Activated naive CD8-positive, alpha-beta T cell treated with anti-CD3 and anti-CD28 coated beads, Interleukin-2, amount 10 ng/mL, durations not matched to agents 7 days and 5 days (primary cell): ENCODE measurements at places on chromosomes 6 and 20. TPM values are rescaled to one million over a fixed set of nuclear protein-coding genes. Genes with fewer than 3 reads are reported as not detected.

- no peak overlapping the region for H3K27ac ChIP-seq
- H3K4me3 ChIP-seq = no peak overlapping the region
- H3K4me1 ChIP-seq = no peaks in the 10 kb centered on the region
These were observed 12.1 kb downstream of the COL21A1 start for GRCh38 chr6:56235245-56235644.

DNA sequence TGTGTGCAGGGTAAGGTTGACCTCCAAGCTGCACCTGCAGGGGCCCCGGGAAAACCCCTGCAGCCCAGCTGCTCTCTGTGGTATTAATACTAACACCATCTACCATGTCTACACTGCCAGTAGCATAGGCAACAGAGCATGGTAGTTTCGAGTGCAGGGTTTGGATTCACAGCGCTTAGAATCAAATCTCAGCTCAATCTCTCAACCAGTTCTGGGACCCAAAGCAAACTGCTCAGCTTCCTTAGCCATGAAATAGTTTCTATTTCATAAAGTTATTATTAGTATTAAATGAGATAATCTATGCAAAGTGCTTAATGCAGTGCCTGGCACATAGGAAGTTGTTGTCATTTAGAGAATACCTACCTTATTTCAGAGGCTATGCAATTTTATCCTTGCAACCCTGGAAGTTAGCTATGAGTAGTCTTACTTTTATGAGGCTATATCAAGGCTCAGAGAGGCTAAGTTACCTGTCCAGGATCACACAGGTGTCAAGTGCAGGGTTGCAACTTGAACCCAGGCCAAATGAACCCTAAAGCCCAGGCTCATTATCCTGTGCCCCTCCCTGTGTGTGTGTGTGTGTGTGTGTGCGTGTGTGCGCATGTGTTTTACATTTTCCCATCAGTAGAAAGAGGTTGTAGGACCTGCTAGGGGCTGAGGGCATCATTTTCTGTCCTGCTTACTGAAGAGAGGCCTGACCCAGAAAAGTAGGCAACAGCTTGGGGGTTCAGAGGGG lies 27.6 kb upstream of the MRPS18A start:
- H3K36me3 ChIP-seq = no peaks in the 10 kb centered on the region
- H3K4me1 ChIP-seq = peaks cover 8% of the 10 kb centered on the region
- H3K27ac ChIP-seq = no peak overlapping the region
- H3K27me3 ChIP-seq = peaks cover 19% of the 10 kb centered on the region

- peak overlapping the region; percentile 56 for H3K4me3 ChIP-seq
- peaks cover 84% of the 10 kb centered on the region for H3K27me3 ChIP-seq
- peaks cover 17% of the 10 kb centered on the region for H3K4me1 ChIP-seq
- peak overlapping the region; percentile 39 for H3K27ac ChIP-seq
These were observed 208.4 kb downstream of the MYLK4 start for GRCh38 chr6:2542101-2542857.

DNA sequence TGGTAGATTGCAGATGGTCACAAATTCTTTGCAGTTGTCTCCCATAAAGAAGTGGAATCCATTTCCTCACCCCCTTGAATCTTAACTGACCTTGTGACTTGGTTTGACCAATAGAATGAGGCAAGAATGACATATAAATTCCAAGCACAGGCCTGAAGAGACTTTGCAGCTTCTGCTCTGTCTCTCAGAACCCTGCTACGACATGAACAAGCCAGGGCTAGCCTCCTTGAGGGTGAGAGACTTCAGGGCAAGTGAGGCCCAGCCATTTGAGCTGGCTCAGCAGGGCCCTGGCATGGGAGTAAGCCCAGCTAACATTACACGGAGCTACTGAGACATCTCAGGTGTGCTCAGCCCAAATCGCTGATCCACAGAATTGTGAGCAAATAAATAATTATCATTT lies 216.3 kb upstream of the MAN1A1 start:
- H3K27ac ChIP-seq = no peak overlapping the region
- H3K27me3 ChIP-seq = no peaks in the 10 kb centered on the region
- no peaks in the 10 kb centered on the region for H3K4me1 ChIP-seq
- no peak for DNase-seq
- no peak overlapping the region for H3K4me3 ChIP-seq
- H3K36me3 ChIP-seq = no peaks in the 10 kb centered on the region

GRCh38 chr6:89948876-89949275 lies 54.6 kb downstream of the GJA10 start:
- peaks cover 45% of the 10 kb centered on the region for H3K36me3 ChIP-seq
- no peak for DNase-seq
- no peak overlapping the region for H3K27ac ChIP-seq
- H3K4me1 ChIP-seq = peaks cover 54% of the 10 kb centered on the region
- H3K4me3 ChIP-seq = no peak overlapping the region
- no peaks in the 10 kb centered on the region for H3K27me3 ChIP-seq

- H3K36me3 ChIP-seq = peaks cover 17% of the 10 kb centered on the region
- H3K4me3 ChIP-seq = no peak overlapping the region
- H3K27me3 ChIP-seq = no peaks in the 10 kb centered on the region
- H3K4me1 ChIP-seq = peaks cover 2% of the 10 kb centered on the region
- DNase-seq = no peak
These were observed 90.1 kb upstream of the MAP7 start for GRCh38 chr6:136640132-136640915.

GRCh38 chr20:62802026-62802712 lies 2.5 kb upstream of the OGFR start:
- peaks cover 14% of the 10 kb centered on the region for H3K36me3 ChIP-seq
- no peak for DNase-seq
- H3K4me3 ChIP-seq = no peak overlapping the region

DNA sequence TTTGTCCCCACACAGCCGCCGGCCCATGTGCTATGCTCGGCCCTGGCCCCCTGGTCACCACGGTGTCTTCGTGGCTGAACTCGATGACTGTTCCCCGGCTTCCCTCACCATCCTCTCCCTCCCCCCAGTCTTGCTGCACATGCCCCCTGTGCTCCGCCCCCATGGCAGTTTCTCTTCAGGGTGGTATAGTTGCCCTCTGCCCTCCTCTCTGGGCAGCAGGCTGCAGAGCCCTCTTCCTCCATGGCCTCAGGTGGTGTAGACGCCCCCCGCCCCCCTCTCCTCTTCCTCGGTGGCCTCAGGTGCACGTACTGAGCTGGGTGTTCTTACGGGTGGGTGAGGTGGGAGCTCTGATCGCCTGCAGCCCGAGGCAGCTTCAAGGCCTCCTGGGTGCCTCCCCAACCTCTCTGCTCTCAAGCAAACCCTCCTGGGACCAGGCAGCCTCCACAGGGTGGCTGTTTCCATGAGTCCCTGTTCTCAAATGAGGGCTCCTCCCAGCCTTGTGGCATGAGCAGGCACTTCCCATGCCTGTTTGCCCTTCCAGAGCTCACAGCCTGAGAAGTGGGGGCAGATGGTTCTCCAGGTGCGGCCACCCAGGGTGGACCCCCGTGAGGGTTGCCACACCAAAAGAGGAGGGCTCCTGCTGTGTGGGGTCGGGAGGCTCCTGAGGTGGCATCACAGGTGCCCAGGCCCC lies 24.8 kb downstream of the COL20A1 start:
- peaks cover under 1% of the 10 kb centered on the region for H3K27me3 ChIP-seq
- H3K4me1 ChIP-seq = no peaks in the 10 kb centered on the region
- DNase-seq = peak; percentile 18
- H3K27ac ChIP-seq = no peak overlapping the region

DNA sequence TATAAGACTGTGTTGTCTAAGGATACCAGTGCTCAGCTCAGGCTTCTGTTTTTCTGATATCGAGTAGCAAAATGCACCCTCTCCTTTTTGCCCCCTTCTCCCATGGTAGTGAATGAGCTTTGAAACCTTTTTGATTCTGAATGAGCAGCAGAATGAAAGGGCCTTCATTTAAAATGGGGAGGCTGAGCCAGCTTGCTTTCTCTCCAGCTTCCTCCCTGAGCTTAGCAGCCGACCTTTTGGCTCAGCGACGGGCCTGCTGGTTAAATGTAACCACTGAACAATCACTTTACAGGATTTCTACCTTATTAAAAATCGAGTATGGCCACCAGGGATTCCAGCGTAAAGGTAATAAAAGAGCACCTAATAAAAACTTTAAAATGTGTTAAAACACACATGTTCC lies 133.7 kb upstream of the SPACA1 start:
- peaks cover 26% of the 10 kb centered on the region for H3K27me3 ChIP-seq
- no peak for DNase-seq
- H3K36me3 ChIP-seq = no peaks in the 10 kb centered on the region
- H3K27ac ChIP-seq = no peak overlapping the region

- H3K27ac ChIP-seq = no peak overlapping the region
- no peaks in the 10 kb centered on the region for H3K4me1 ChIP-seq
- H3K4me3 ChIP-seq = no peak overlapping the region
- no peaks in the 10 kb centered on the region for H3K36me3 ChIP-seq
- H3K27me3 ChIP-seq = no peaks in the 10 kb centered on the region
These were observed 146.3 kb downstream of the EPM2A start for GRCh38 chr6:145588981-145589380.

- no peak for DNase-seq
- H3K27me3 ChIP-seq = peaks cover 4% of the 10 kb centered on the region
- no peaks in the 10 kb centered on the region for H3K36me3 ChIP-seq
These were observed 3.0 kb downstream of the ENPP3 start for GRCh38 chr6:131640100-131640499.

GRCh38 chr20:17421493-17421892 lies 109.7 kb downstream of the BFSP1 start:
- DNase-seq = no peak
- no peak overlapping the region for H3K4me3 ChIP-seq
- H3K27ac ChIP-seq = no peak overlapping the region
- H3K4me1 ChIP-seq = no peaks in the 10 kb centered on the region
- peaks cover 4% of the 10 kb centered on the region for H3K27me3 ChIP-seq
- no peaks in the 10 kb centered on the region for H3K36me3 ChIP-seq

GRCh38 chr6:82442061-82442719 lies 78.6 kb downstream of the TPBG start:
- H3K4me3 ChIP-seq = no peak overlapping the region
- no peaks in the 10 kb centered on the region for H3K27me3 ChIP-seq
- H3K4me1 ChIP-seq = no peaks in the 10 kb centered on the region
- H3K36me3 ChIP-seq = no peaks in the 10 kb centered on the region
- DNase-seq = no peak

C20orf144 gene
- 0.43 TPM for total RNA-seq

MED20 gene
- 21.4 TPM for total RNA-seq

MCHR2 gene
- not detected for total RNA-seq
